ENCODE measurements at places on chromosomes 13 and 19. TPM values are rescaled to one million over a fixed set of nuclear protein-coding genes. Genes with fewer than 3 reads are reported as not detected.

Gene EMC10
- total RNA-seq, result 127 TPM

DNA sequence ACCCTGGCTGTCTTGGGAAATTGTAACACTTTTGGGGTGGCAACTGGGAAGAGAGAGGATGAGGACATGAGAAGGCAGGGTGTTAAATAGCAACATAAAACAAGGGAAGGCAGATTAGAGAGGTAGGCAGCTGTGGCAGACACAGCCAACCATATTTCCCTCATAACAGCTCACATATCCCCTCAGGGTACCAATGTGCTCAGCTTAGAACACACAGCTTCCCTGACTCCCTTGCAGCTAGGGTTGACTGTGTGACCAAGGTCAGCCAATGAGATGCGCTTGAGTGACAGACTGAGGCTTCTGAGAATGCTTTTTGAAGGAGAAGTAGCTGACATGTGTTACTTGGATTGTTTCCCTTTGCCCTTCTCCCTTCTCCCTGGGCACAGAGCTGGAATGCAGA, 28.8 kb upstream of the SPATA13 start:
- no peak for DNase-seq

DNA sequence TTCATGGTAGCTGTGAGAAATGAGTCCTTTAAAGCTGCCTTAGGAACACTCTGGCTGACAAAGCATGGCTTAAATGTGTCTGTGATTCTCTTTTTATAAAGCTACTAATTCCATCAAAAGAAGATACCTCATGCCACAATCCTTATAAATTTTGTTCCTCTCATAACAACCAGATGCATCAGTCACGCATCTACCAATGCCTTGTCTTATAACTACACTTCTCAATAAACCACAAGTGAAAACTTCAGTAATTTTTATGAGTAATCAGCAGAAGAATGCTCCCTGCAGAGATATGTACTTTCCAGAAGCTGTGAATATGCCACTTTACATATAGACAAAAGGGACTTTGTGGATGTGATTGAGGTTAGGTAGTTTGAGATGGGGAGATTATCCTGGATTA, 147.8 kb downstream of the SUCLA2 start:
- DNase-seq, result no peak

DNA sequence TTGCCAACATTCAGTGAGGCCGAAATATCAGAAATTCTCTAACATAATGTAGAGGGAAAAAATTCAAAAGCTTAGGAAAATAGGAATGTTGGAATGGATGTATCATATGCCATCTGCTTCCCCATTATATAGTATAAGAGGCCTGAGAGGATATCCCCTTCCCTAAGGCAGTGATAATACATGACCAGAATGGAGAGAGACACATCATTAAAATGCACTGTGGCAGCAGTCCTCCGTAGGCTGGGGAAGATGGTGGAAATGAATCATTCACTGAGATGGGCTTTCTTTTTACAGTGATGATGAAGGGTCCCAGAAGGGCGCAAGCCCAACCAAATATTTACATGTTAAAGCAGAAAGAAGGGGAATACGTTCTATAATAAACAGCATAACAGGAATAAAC, 799.1 kb upstream of the SPRY2 start:
- DNase-seq, result no peak

- no peak for DNase-seq
These were observed 15.1 kb upstream of the DPP9 start for GRCh38 chr19:4738734-4739133.

DNA sequence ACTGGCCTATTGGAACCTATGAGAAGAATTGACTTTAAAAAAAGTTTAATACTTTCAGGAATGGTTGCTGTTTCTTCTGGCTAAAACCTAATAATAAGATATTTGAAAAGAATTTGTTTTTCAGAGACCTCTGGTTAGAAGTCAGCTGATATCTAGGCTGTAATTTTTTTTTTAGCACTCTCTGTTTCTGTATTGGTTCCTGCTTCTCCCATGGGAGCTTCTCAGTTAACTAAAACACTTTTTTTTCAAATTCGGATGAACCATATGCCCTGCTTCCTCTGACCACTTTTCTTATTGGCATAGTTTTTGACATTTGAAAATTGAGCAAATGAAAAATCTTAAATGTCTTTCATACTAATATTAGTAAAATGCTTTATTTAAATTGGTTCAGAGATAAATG, 163.5 kb upstream of the SLC10A2 start:
- no peak for DNase-seq

DNA sequence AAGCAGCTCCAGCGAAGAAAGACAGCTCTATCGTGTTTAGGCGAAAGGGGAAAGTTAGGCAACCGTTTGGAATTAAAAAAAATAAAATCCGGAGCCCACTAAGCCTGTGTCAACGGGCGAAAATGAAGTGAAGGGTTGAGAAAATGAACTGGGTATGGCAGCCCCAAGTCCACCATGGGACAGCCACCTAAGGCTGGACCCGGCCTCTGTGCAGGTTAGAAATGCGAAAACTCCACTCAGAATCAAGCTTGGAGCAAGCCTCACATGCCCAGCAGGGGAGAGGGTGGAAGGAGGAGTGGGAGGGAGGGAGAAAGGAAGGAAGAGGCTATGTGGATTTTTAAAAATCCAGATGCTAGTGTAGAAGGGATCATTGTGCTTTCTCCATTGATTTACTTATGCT, 101.2 kb downstream of the IRS2 start:
- DNase-seq, result no peak

DNA sequence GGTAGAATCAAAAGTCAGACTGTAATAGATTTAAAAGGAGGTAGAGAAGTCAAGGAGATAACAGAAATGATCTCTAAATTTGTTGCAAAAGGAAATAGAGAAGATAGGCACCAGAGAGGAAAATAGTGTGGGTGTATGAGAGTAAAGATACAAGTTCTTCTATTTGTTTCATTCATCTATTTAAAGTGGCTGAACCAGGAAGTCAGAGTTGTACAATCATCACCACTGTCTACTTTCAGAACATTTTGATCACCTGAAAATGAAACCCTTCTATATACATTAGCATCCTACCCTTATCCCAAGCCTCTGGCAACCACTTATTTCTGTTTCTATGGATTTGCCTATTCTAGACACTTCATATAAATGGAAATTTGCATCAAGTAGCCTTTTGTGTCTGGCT, 36.7 kb downstream of the INTS6 start:
- no peak for DNase-seq

Gene TNFSF13B
- 0.45 TPM for total RNA-seq

GRCh38 chr13:28626266-28626665, 32.7 kb upstream of the POMP start:
- DNase-seq, result no peak

- DNase-seq, result no peak
These were observed 7.9 kb upstream of the WBP4 start for GRCh38 chr13:41053384-41053826.

GRCh38 chr19:51439021-51439465, 19.2 kb downstream of the SIGLEC8 start:
- DNase-seq, result peak; percentile 26

Gene CD79A
- 0.11 TPM for total RNA-seq
